IPS DF 6.9 (cell line): ENCODE measurements at places on chromosomes 6 and 20.

- H3K36me3 ChIP-seq = no peaks in the 10 kb centered on the region
- H3K4me1 ChIP-seq = no peaks in the 10 kb centered on the region
- no peak for DNase-seq
- no peaks in the 10 kb centered on the region for H3K27me3 ChIP-seq
- H3K27ac ChIP-seq = no peak overlapping the region
These were observed 471.2 kb downstream of the PKHD1 start for GRCh38 chr6:51616243-51616642.

DNA sequence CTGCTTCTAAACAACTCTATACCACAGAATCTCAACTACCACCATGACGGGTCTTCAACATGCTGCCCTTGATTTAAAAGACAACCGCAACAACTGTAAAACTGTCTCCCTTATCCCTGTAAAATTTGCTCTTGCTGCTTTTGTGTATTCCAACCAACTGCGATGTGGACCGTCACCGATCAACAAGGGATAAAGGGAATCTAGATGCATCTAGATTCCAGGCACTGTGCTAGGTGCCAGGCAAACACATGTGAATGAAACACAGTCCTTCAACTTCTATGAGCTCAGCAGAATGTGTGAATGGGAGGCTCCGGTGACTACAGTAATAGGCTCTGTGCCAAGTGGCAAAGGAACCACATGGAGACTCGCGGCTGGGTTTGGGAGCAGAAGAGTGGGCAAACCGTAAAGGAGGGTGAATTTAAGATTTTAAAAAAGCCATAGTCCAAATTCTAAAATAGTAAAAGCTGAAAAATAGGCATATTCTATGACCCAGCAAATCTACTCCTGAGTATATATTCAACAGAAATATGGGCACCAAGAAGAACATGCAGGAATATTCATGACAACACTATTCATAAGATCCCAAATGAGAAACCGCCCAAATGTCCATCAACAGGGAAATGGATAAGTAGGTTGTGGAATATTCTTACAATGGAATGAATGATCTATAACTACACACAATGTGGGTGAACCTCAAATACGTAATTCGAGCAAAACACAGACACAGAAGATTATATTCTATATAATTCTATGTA lies 3.7 kb upstream of the PRND start:
- H3K27me3 ChIP-seq = no peaks in the 10 kb centered on the region
- H3K4me1 ChIP-seq = peaks cover 3% of the 10 kb centered on the region; the same call in 1 of the 2 replicates
- H3K27ac ChIP-seq = no peak overlapping the region
- no peaks in the 10 kb centered on the region for H3K36me3 ChIP-seq

DNA sequence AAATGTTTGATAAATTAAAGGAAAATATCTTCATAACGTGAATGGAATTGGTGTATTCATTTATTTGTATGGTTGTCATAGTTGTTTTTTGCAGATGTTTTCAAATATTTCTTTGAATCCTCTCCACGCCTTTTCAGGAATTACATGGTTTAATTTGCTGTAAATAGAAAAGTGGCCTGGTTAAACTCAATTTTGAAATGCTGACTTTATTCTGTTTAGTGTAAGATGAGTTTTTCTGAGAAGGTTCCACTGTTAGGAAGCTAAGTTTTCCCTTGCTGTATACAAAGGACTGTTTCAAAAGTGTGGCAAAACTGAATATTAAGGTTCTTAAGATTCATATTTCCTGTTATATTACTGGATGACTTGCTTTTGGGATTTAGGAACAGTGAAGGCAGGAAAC lies 503 bp upstream of the ZC2HC1B start:
- no peak for DNase-seq
- no peaks in the 10 kb centered on the region for H3K4me1 ChIP-seq
- H3K27ac ChIP-seq = no peak overlapping the region
- H3K27me3 ChIP-seq = no peaks in the 10 kb centered on the region
- no peak overlapping the region for H3K4me3 ChIP-seq

- peaks cover 6% of the 10 kb centered on the region; the same call in 1 of the 2 replicates for H3K36me3 ChIP-seq
- H3K27ac ChIP-seq = no peak overlapping the region
- H3K4me3 ChIP-seq = no peak overlapping the region
- no peaks in the 10 kb centered on the region for H3K27me3 ChIP-seq
- no peaks in the 10 kb centered on the region for H3K4me1 ChIP-seq
These were observed 2.7 kb downstream of the TFB1M start for GRCh38 chr6:155311583-155311982.

GRCh38 chr6:124879110-124879991 lies 82.9 kb upstream of the RNF217 start:
- H3K27me3 ChIP-seq = no peaks in the 10 kb centered on the region
- H3K27ac ChIP-seq = no peak overlapping the region
- DNase-seq = no peak
- H3K36me3 ChIP-seq = no peaks in the 10 kb centered on the region

DNA sequence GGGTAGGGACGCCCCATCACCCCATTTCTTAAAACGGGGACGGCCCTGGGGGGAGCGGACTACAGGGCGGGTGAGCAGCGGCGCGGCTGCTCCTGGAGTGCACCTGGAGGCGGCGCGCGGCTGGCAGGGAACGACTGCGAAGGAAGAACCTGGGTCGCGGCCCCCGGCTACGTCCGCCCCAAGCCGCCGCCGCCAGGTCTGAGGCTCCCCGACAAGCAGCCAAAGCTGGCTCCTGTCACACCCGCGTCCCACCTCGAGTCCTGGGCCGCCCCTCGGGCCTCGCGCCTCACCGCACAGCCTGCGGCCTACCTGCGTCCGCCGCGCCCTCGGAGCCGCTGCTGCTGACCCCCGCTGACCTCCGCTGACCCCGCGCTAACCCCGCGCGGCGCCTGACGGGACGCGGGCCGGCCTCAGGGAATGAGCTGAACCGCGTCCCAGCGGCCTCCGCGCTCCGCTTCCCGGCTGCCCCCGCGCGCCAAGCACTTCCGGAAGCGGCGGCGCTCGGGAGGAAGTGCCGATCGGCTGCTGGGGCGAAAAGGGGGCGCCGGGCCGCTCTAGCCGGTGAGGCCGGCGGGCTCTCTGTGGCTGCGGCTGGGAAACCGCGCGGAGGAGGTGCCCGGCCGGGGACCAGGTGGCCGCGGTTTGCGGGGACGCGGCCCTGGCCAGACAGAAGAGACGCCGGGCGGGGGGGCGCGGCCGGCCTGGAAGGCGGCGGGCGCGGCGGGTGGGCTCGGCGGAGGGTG lies at the start of the genes ARFRP1 and ZGPAT:
Gene ARFRP1, minus strand, starts transcription at position 419 of the 743 bp plus-strand sequence. CDS start 885 bp downstream, outside the sequence.
Gene ZGPAT, plus strand, starts transcription at position 482 of the 743 bp plus-strand sequence. CDS start 542 bp downstream, outside the sequence.
- H3K27ac ChIP-seq = no peak within 1 kb of the TSS
- DNase-seq = peak; percentile 68
- H3K4me1 ChIP-seq = peaks cover 2% of the 10 kb centered on the region; the same call in 1 of the 2 replicates
- peaks cover 11% of the 10 kb centered on the region; the same call in 1 of the 2 replicates for H3K36me3 ChIP-seq
- H3K27me3 ChIP-seq = no peaks in the 10 kb centered on the region

GRCh38 chr6:142810952-142811514 lies 133.9 kb downstream of the HIVEP2 start:
- no peaks in the 10 kb centered on the region for H3K27me3 ChIP-seq
- H3K4me1 ChIP-seq = no peaks in the 10 kb centered on the region
- DNase-seq = no peak
- no peaks in the 10 kb centered on the region for H3K36me3 ChIP-seq
- H3K4me3 ChIP-seq = no peak overlapping the region

DNA sequence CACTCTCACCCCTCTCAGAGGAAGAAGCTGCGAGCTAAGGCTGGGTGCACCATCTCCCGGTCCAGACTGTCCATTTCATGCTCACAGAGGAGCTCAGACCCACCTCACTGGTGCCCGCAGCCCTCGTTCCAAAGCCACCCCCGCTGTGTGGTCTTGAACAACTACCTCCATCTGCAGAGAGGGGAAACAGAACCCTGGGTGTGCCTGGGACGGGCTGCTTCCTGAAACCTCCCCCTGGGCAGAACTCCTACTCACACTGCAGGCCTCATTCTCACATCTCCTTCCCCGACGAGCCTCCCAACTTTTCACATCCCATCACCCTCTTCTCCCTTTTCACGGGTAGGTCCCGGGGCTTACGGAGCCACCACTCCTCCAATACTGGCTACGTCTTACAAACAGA lies 18.1 kb downstream of the PMEPA1 start:
- peaks cover 5% of the 10 kb centered on the region; the same call in 1 of the 2 replicates for H3K4me1 ChIP-seq
- no peak for DNase-seq
- H3K27me3 ChIP-seq = no peaks in the 10 kb centered on the region
- H3K27ac ChIP-seq = no peak overlapping the region
- H3K36me3 ChIP-seq = no peaks in the 10 kb centered on the region

DNA sequence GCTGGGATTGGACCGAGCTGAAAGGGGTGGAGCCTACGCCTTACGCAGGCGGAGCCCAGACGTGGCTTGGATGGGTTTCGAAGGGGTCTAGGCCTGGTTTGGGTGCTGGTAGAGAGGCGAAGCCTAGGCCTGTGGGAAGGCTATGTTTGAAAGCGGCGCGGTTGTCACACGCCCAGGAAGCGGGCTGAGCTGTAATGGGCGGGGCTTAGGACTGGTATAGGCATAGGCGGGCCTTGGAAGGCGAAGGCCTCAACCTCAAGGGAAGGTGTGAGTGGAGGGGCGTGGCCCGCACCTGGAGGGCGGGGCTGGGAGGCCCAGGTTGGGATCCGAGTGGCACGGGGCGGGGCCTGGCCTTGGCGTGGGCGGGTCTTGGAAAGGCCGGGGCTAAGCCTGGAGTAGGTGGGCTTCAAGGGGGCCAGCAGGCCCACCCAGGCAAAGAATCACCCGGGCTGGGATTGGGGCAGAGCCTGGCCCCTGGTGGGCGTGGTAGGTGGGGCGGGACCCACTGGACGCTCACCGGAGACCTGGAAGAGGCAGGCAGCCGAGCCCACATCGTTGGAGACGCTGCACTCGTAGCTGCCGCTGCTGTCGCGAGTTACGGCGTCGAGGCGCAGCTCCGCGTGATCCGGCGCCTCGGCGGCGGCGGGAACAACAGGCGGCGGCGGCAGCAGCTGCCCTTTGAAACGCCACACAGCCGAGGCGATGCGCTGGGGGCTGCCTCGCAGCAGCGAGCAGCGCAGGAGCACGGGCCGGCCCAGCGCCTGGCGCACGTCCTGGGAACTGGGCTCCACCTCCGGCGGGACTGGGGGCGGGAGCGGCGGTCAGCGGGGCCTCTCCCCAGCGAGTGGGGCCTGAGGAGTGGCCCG lies 49.0 kb downstream of the MDGA1 start:
- peaks cover 3% of the 10 kb centered on the region; the same call in 1 of the 2 replicates for H3K27me3 ChIP-seq
- no peaks in the 10 kb centered on the region for H3K36me3 ChIP-seq
- H3K4me1 ChIP-seq = peaks cover 6% of the 10 kb centered on the region; the same call in 1 of the 2 replicates
- DNase-seq = peak; percentile 93
- peak overlapping the region; percentile 22; the same call in 1 of the 2 replicates for H3K4me3 ChIP-seq

DNA sequence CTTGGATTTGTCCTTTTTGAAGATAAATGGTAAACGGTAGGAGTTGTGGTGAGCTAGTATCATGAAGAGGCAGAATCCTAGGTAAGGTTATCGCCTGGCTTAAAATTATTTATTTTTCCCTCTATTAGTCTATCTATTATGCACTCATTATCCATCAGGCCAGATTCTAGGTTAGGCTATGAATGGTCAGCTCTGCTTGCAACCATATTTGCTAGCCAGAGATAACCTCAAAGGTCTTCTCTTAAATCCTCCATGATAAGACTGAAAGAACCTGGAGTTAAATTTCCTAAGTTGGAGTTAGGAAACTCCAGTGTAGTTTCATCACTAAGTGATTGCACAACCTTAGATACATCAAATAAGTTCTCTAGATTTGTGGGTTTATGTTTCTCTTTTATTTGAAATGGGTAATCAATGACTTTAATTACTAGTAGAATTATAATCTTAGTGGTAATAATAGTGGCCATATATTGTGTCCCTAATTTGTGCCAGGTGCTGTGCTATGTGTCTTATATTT lies 302.1 kb upstream of the RUNX2 start:
- H3K36me3 ChIP-seq = no peaks in the 10 kb centered on the region
- H3K27me3 ChIP-seq = no peaks in the 10 kb centered on the region
- no peaks in the 10 kb centered on the region for H3K4me1 ChIP-seq
- no peak overlapping the region for H3K4me3 ChIP-seq
- DNase-seq = no peak
- H3K27ac ChIP-seq = no peak overlapping the region

DNA sequence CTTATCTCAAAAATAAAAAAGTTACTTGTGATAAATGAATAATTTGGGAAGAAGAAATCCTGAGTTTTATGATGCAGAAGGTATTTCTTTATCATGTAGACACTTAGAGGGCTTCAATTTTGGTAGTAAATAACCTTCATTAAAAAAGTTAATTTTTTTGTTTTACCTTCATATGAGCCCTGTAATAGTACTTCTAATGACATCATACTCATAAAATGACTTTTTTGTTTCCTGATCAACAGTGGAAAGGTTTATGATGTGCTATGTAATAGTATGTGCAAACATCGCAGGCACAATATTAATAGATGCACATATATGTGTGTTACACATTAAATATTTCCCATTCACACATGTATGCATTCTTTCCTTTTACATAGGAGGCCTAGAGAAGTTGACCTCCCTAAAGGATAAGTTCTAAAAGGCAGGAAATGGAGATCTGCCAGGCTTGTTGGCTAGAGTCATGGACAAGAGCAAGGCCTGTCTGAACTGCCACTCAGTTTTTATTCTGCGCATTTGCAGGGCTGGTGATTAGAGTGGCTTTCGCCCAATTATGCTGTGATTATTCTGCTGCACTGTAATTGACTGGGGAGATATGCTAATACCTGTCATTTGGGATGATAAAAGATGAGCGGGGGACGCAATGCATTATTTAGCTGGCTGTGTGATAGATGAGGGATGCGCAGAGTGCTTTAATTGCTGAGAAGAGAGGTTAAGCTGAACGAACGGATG lies 272.6 kb downstream of the TMEM242 start:
- no peaks in the 10 kb centered on the region for H3K4me1 ChIP-seq
- no peak overlapping the region for H3K27ac ChIP-seq
- H3K4me3 ChIP-seq = no peak overlapping the region
- no peaks in the 10 kb centered on the region for H3K36me3 ChIP-seq
- no peaks in the 10 kb centered on the region for H3K27me3 ChIP-seq
- no peak for DNase-seq

GRCh38 chr20:32033316-32033715 lies 18.7 kb upstream of the HCK start:
- 0 out of 2 replicates have a peak, but pooled peaks cover 2% of the 10 kb centered on the region for H3K4me1 ChIP-seq
- DNase-seq = no peak
- no peak overlapping the region for H3K4me3 ChIP-seq
- no peaks in the 10 kb centered on the region for H3K27me3 ChIP-seq

- H3K36me3 ChIP-seq = no peaks in the 10 kb centered on the region
- H3K4me1 ChIP-seq = no peaks in the 10 kb centered on the region
- no peak overlapping the region for H3K27ac ChIP-seq
These were observed 180.6 kb downstream of the FOXA2 start for GRCh38 chr20:22403632-22404361.

- H3K36me3 ChIP-seq = no peaks in the 10 kb centered on the region
- H3K4me3 ChIP-seq = no peak overlapping the region
- no peaks in the 10 kb centered on the region for H3K27me3 ChIP-seq
- H3K27ac ChIP-seq = no peak overlapping the region
- no peak for DNase-seq
These were observed 24.8 kb downstream of the GRM4 start for GRCh38 chr6:34120953-34121675.

GRCh38 chr6:83976871-83977270 lies 56.7 kb upstream of the MRAP2 start:
- H3K4me1 ChIP-seq = peaks cover 3% of the 10 kb centered on the region
- no peaks in the 10 kb centered on the region for H3K27me3 ChIP-seq
- no peak overlapping the region for H3K4me3 ChIP-seq
- no peaks in the 10 kb centered on the region for H3K36me3 ChIP-seq
- no peak for DNase-seq

- H3K27ac ChIP-seq = no peak overlapping the region
- no peaks in the 10 kb centered on the region for H3K27me3 ChIP-seq
- peaks cover 11% of the 10 kb centered on the region; the same call in 1 of the 2 replicates for H3K4me1 ChIP-seq
These were observed 1.9 kb downstream of the PPP1R18 start for GRCh38 chr6:30684386-30685156.
